ENCODE measurements at places on chromosomes 3 and 15. TPM values are rescaled to one million over a fixed set of nuclear protein-coding genes. Genes with fewer than 3 reads are reported as not detected.

DNA sequence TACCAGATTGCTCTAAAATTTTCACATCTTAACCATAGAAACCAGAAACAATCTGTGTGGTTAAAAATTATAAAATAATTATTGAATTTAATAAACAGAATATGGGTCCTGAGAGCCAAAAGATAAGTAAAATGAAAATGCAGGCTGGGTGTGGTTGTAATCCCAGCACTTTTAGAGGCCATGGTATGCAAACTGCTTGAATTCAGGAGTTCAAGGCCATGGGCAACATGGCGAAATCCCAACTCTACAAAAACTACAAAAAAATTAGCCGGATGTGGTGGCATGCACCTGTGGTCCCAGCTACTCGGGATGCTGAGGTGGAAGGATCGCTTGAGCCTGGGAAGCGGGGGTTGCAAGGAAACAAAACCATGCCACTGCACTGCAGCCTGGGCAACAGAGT, 236.1 kb downstream of the STAG1 start:
- H3K4me3 ChIP-seq, result no peak overlapping the region
- H3K27me3 ChIP-seq, result no peaks in the 10 kb centered on the region
- H3K36me3 ChIP-seq, result no peaks in the 10 kb centered on the region
- H3K27ac ChIP-seq, result no peak overlapping the region

DNAH1 gene
- 2.9 TPM for total RNA-seq

ERICH6 gene
- total RNA-seq, result not detected

GRCh38 chr3:64489361-64490044, 198.3 kb downstream of the ADAMTS9 start:
- H3K27ac ChIP-seq, result no peak overlapping the region
- peaks cover 32% of the 10 kb centered on the region for H3K4me1 ChIP-seq
- H3K27me3 ChIP-seq, result peaks cover 1% of the 10 kb centered on the region

Data from Caco-2 (cell line).